ENCODE measurements at places on chromosomes 11 and 22. TPM values are rescaled to one million over a fixed set of nuclear protein-coding genes. Genes with fewer than 3 reads are reported as not detected.

SCGB2A2 gene
- total RNA-seq = not detected

GGT1 gene
- total RNA-seq = 0.61 TPM

SMTNL1 gene
- total RNA-seq = 43.9 TPM

- H3K36me3 ChIP-seq = peaks cover 63% of the 10 kb centered on the region
- H3K4me3 ChIP-seq = no peak overlapping the region
- H3K27ac ChIP-seq = peak overlapping the region; percentile 8
- H3K27me3 ChIP-seq = no peaks in the 10 kb centered on the region
These were observed 15.2 kb downstream of the POLR3H start for GRCh38 chr22:41528938-41529561.

- no peaks in the 10 kb centered on the region for H3K36me3 ChIP-seq
- peaks cover 6% of the 10 kb centered on the region for H3K4me1 ChIP-seq
- no peak for DNase-seq
- H3K27ac ChIP-seq = no peak overlapping the region
- no peaks in the 10 kb centered on the region for H3K27me3 ChIP-seq
- H3K4me3 ChIP-seq = no peak overlapping the region
These were observed 453.7 kb downstream of the INSC start for GRCh38 chr11:15568440-15568839.

- peak overlapping the region; percentile 69 for H3K27ac ChIP-seq
- no peaks in the 10 kb centered on the region for H3K36me3 ChIP-seq
- no peaks in the 10 kb centered on the region for H3K27me3 ChIP-seq
- peaks cover 60% of the 10 kb centered on the region for H3K4me1 ChIP-seq
These were observed 39.6 kb downstream of the PDE2A start for GRCh38 chr11:72634472-72635095.

- no peaks in the 10 kb centered on the region for H3K36me3 ChIP-seq
- no peak overlapping the region for H3K4me3 ChIP-seq
- H3K4me1 ChIP-seq = peaks cover 7% of the 10 kb centered on the region
- DNase-seq = no peak
- no peak overlapping the region for H3K27ac ChIP-seq
These were observed 6.5 kb downstream of the PI4KA start for GRCh38 chr22:20852076-20852475.

GRCh38 chr11:104320097-104320496 is 156.2 kb upstream of the PDGFD start:
- no peak overlapping the region for H3K27ac ChIP-seq
- no peaks in the 10 kb centered on the region for H3K36me3 ChIP-seq
- H3K27me3 ChIP-seq = no peaks in the 10 kb centered on the region
- DNase-seq = no peak

DNA sequence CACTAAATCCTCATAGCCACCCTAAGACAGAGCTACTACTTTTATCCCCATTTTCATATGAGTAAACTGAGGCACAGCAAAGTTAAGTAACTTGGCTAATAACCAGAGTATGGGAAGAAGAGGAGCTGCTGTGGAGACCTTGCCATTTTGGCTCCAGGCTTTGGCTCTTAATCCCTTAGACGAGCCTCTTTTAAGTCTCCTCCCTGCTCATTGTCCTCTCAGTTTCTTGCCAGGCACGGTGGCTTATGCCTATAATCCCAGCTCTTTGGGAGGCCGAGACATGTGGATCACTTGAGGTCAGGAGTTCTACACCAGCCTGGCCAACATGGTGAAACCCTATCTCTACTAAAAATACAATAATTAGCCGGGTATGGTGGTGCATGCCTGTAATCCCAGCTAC is 78.6 kb downstream of the PRR5L start:
- H3K27ac ChIP-seq = no peak overlapping the region
- no peak for DNase-seq
- peaks cover 23% of the 10 kb centered on the region for H3K27me3 ChIP-seq
- H3K36me3 ChIP-seq = no peaks in the 10 kb centered on the region
- no peak overlapping the region for H3K4me3 ChIP-seq
- H3K4me1 ChIP-seq = peaks cover 19% of the 10 kb centered on the region

- H3K27me3 ChIP-seq = no peaks in the 10 kb centered on the region
- no peaks in the 10 kb centered on the region for H3K36me3 ChIP-seq
- peaks cover 8% of the 10 kb centered on the region for H3K4me1 ChIP-seq
- no peak for DNase-seq
- peak overlapping the region; percentile 11 for H3K4me3 ChIP-seq
- peak overlapping the region; percentile 71 for H3K27ac ChIP-seq
These were observed 3.9 kb upstream of the BIRC3 start for GRCh38 chr11:102313238-102313940.
